ENCODE measurements at places on chromosomes 2 and 18.

GRCh38 chr18:34224423-34225217 is at the start of gene NOL4:
NOL4 (minus strand) TSS chr18:34224913; CDS start chr18:34223253, 1,660 bp downstream.
- peak; percentile 65 for DNase-seq

DNA sequence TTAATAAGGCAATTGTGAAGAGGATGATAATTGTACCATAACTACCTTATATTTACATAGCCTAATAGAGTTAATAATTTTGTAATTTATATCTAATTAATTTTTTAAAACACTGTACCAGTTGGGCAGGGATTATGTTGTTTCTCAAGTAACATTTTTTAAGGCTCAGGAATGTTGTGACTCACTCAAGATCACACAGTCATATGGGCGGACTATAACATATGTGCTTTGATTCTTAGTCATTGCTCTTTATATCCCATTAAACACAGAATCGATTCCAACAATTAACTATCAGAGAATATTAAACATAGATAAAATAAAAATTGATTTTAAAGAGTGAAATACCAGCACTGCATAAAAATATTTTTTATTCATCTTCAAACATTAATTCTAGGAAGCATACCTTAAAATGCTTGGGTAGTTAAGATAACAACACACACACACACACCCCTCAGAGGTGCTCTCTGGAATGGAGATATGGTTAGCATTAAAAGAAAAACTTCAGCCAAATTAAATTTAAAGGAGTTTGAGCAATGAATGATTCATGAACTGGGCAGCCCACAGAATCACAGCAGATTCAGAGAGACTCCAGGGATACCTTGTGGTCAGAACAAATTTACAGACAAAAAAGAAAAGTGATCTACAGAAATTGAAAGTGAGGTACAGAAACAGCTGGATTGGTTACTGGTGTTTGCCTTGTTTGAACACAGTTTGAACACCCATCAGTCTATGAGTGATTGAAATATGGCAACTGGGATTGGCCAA is 869.4 kb upstream of the ID2 start:
- DNase-seq = no peak

- DNase-seq = no peak
Observed at GRCh38 chr2:189096769-189097447, 82.7 kb downstream of the COL5A2 start.

DNA sequence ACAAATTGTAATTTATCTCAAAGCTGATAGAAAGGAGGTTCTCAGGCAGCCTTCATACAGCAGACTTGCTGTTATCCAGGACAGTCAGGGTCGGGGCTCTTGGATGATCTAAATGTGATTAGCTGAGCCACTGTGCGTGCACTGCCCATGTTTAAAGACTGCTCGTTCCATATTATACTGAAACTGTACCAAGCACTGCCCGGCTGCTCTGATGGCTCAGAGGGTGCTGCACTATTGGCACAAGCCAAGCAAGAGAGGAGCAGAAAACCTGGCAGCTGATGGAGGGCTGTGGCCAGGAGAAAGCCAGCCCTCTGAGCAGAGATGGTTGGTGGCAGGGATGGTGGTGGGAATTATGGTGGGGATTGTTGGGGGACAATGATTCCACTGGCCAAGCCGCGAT is 63.4 kb downstream of the COL6A3 start:
- no peak for DNase-seq

GRCh38 chr2:157367704-157368103 is 42.1 kb upstream of the ERMN start:
- DNase-seq = no peak

DNA sequence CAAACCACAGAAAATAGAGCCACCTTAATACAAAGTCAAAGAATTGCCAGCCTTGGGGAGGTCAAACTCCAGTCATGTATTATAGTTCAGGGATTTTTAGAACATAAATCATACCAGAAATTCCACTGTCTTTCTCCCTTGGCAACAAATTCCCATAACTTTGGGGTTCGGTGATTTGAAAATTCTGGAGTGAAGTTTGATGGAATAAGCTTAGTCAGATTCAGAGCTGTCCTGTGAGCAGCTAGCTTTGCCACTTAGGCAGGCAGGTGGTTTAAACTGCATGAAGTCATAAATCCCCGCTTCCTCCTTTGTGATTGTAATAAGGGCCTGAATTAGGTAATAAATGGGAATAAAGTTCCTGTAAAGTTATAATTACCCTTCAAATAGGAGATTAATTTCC is 457.0 kb upstream of the HNMT start:
- DNase-seq = no peak
